GM10248 (cell line): ENCODE measurements at places on chromosomes 3 and 15.

- DNase-seq: no peak
These were observed 72.6 kb upstream of the MFGE8 start for GRCh38 chr15:88985547-88986393.

GRCh38 chr15:29736012-29736743, 86.1 kb downstream of the TJP1 start:
- DNase-seq: no peak

DNA sequence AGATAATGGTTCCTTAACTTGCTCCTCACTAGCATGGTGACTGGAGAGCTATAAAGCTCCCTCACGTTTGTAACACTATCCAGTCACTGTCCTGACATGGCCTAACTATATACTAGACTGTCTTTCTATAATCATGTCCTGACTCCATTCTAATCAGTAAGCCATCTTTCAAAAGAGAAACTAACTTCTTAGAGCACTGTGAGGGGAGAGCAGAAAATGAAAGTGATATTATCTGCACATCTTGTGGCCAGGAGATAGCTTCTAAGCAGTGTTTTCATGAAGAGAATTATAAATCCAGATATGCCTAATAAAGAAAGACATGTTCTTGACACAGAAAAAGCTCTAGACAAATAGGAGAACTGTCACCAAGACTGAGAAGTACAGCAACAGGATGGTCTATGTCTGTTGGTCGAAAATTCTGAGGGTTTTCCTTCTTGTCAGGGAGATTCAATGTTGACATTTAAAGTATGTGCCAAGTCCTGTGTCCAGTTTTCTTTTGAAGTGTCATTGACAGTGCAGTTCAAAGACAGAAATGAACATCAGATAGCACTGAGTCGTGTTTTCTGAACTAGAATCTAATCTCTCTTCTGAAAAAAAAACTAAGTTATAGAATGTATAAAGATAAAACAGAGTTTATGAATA, 230.6 kb upstream of the PEX5L start:
- DNase-seq: peak; percentile 28

- DNase-seq: no peak
These were observed 71.5 kb upstream of the GALNT15 start for GRCh38 chr3:16102905-16103364.

GRCh38 chr15:49082960-49083359, 36.7 kb upstream of the SECISBP2L start:
- no peak for DNase-seq

DNA sequence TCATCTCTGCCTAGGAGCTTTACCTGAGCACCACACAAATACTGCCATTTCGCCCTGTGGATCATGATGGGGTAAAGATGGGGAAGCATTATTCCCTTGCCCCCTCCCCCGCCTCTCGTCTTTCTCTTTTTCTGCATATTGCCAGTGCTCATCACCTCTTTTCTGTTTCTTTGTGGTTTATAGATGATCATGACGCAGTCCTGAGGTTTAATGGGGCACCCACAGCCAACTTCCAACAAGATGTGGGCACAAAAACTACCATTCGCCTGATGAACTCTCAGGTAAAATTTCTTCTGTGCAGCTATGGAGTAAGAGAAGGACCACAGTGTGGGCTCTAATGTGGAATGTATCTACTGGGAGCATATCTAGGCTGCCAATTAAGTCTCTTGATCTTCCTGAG, 88.2 kb downstream of the RPL39L start:
- no peak for DNase-seq

- no peak for DNase-seq
These were observed 40.6 kb downstream of the FAIM start for GRCh38 chr3:138649134-138649533.
